ENCODE measurements at places on chromosomes 7 and 10. TPM values are rescaled to one million over a fixed set of nuclear protein-coding genes. Genes with fewer than 3 reads are reported as not detected.

MAPK8 gene
- total RNA-seq: 37.3 TPM

PLXDC2 gene
- total RNA-seq: 21.6 TPM

GRCh38 chr10:19184891-19185290 is 136.3 kb downstream of the MALRD1 start:
- no peak overlapping the region for H3K4me3 ChIP-seq
- H3K36me3 ChIP-seq: no peaks in the 10 kb centered on the region
- no peak overlapping the region for H3K27ac ChIP-seq
- no peak for DNase-seq

GRCh38 chr10:79444199-79445119 is 965 bp downstream of the ZCCHC24 start:
- peak overlapping the region; percentile 43 for H3K4me3 ChIP-seq
- H3K27ac ChIP-seq: peak overlapping the region; percentile 12
- no peaks in the 10 kb centered on the region for H3K27me3 ChIP-seq
- DNase-seq: peak; percentile 51
- peaks cover 34% of the 10 kb centered on the region for H3K4me1 ChIP-seq

DNA sequence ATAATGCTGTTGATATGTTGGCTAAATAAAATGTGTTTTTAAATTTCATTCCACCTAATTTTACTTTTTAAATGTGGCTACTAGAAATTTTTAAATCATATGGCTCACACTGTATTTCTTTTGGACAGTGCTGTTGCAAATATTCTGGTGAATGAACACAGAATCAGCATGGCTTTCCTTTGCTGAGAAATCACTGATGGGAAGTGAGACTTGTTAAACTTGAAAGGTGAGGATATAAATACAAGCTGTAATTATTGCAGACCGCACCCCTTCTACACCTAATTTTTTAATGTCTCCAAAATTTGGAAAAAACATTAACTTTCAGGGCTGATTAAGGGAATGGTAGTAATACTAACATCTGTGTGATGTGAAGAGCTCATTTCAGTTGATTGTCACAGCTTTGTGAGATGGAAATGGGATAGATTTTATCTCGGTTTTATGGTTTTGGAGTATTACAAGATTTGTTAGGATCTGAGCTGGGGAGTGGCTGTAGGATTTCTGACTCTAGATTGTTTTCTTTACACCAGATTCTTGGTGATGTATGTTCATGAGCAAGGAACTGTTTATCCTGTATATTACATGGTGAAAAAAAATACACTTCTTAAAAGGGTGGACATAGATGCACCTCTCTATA is 1.3 kb downstream of the MIOS start:
- no peaks in the 10 kb centered on the region for H3K27me3 ChIP-seq
- peaks cover 14% of the 10 kb centered on the region for H3K4me1 ChIP-seq
- peaks cover 4% of the 10 kb centered on the region for H3K36me3 ChIP-seq
- DNase-seq: no peak
- peak overlapping the region; percentile 92 for H3K27ac ChIP-seq
